ENCODE measurements at places on chromosomes 5 and 9.

DNA sequence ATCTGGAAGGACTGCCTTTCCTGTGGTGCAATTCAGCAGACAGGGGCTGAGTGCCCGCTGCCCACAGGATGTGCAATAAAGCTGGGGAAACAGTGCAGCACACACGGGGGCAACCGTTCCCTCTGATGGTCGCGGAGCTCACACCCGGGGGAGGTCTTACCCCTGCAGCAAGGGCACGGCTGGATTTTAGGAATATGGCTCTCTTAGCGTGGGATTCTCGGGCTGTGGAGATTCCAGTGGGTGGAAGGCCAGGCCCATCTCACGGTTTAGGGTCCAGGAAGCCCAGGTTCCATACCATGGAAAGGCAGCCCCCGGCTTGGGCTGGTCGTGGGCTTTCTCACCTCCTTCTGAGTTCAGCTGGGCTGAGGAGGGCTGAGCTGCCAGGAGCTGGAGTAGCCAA lies 244.1 kb downstream of the MED10 start:
- DNase-seq = no peak

DNA sequence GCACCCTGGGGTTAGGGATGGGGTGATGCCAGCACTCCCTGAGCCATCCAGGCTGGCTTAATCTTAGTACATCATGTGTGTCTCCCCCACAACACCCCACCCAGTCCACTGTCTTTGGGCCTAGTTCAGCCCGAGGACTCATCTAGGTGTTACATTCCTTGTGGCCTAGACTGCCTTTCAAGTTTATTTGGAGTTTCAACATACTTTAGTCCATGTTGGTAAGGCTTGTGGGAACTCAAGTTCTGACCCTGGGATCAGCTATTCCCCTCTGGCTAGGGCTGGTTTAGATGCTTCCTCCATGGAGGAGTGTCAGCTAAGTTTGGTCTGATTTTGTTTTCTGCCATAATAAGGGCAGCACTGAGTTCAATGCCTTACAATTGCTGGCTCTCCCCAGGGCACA lies 302.4 kb downstream of the SMARCA2 start:
- DNase-seq = no peak

DNA sequence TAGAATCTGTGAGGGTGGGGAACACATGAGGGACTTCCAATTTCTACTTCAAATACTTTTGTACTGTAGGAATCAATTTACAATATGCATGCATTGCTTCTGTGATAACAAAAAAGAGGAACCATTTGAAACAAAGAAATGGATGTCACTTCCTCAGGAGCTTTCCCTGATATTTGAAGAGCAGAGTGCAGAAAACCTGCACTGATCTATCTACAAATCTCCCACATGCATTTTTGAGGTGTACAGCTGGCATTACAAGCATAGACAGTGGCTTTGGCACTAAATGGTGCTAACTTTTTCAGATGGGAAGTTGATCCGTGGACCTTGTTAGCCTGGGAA lies 27.7 kb downstream of the YIPF5 start:
- DNase-seq = no peak

GRCh38 chr9:122777935-122778627 lies 10.7 kb upstream of the OR5C1 start:
- no peak for DNase-seq

DNA sequence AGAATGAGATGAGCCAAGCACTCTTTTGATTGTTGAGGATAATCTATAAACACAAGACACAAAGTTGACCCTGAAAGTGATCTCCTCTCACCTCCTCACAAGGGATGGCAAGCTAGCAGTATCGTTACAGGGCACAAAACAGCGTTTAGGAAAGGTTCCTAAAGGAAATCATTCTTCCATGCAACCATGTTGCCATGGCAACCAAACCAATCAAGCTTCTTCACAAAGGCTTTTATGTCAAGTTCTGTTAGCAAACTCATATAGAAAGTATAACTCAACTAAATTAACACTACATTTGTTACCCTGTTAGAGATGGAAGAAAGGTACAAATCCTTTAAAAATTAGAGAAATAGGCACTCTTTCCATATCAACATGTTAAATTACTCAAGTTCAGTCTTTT lies 1016.8 kb upstream of the DMAC1 start:
- no peak for DNase-seq

DNA sequence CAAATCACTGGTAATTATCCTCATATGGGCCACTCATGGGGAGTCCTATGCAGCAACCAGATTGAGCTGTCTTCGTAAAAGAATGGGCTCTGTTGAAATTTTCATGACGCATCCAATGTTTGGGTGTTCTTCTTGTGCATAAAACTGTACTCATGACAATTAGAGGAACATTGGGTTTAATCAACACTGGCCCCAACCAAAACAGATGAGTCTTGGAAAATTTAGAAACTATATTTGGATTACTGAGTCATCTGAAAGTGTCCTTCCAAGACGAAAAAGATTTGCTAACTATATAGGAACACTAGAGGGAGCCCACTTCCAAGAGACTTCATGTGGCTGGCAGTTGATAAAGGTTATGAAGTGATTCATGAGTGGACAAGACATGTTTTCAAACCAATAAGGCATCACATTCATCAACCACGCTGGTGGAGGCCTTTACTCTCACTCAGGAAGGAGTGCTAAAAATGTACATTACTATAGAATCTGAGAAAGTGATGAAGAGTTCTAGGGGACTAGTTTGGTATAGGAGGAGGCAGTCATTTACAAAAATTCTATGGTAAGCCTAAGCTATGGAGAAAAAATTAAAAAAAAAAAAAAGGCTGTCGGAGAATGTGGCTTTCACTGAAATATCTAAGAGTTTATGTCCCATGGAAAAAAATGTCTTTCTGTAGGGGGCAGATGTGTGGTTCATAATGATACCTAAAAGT lies 313.5 kb downstream of the PRDM9 start:
- DNase-seq = no peak

DNA sequence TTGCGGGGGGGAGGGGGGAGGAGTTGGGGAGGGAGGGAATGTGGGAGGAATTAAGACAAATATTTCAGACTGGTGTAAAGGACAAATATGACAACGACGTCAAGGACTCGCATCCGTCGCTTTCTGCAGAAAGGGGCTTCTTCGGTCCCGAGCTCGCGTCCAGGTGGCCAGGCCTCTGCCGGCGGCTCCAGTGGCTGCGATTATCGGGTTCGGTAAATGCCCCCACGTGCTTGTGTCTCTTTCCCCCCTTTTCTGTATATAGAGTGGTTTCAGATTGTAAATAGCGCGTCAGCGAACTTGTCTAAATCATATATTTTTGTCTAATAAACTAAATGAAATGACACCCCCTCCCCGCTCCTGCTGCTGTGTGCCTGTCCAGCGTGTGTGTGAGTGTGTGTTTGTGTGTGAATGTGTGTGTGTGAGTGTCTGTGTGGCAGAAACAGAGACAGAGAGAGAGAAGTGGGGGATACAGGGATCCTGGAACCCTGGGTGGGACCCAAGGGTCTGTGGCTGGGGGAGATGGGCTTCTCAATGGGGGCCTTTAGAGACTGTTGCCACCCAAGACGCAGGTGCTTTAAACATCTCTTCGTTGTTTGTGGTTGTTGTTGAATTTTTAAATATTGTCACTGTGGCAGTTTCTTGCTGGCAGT lies 5.6 kb downstream of the IRX1 start:
- DNase-seq = no peak

DNA sequence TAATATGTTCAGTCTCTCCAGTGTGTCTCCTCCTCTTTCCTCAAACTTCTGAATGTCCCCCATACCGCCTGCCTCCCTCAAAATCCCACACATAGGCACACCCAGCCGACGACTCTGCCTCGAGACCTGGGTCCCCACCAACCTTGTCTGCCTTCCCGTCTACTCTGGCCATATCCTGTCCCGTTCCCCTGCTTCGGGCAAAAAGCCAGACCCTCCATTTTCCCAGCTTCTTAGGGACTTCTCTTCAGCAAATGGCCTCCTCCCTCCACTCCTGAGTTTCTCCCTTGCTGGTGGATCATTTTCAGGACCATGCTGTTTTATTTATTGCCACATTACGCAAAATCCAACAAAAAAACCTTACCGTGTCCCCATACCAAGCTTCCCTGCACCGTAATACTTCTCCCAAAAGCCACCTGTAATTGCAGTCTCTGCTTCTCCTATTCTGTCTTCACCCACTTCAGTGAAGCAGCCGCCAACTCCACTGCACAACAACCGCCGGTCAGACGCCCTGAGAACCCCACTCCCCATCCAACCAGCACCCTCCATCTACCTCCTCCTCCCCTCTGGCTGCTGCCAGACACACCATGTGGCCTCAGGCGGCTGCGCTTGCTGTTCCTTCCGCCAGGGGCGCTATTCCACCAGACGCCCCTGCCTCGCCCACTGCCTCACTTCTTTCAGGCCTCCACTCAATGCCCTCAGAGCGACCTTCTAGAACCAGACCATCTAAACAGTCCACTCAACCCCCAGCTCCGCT lies 117.0 kb downstream of the TRPM6 start:
- DNase-seq = peak; percentile 67

DNA sequence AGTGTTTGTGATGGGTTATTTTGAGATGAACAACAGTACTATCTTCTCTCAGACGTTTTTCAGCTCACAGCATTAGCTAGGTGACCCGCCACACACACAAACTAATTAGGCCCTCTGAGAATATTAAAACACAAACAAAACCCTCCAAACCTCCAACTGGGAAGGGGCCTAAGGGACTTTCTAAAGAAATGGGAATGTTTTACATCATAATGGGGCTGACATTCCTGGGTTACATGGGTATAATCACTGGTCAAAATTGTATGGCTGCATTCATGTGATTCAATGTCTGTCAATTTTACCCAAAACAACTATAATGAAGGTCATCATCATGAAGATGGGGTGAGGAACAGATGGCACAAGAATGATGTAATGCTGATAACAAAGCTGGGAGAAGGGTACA lies 59.6 kb downstream of the SPTLC1 start:
- DNase-seq = no peak

- DNase-seq = no peak
Observed at GRCh38 chr5:107792940-107793339, 122.2 kb upstream of the EFNA5 start.

GRCh38 chr5:135222171-135222681 lies 176.8 kb downstream of the MACROH2A1 start:
- peak; percentile 37 for DNase-seq

DNA sequence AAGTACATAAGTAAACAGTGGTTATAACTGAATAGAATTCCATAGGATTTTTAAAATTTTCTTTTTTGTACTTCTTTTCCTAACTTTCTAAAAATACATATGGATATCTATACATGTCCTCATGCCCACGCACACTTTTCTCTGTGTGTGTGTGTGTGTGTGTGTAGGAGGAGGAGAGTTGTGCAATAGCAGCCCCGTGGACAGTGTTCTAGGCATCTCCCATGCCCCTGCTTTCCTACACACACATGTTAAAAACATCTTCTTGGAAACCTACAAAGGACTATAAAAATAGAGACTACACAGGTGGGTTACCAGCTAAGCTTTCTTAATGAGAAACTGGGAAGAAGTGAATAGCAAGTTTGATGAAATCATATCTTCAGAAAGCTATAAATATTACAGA lies 19.8 kb upstream of the HEXB start:
- DNase-seq = no peak

GRCh38 chr5:9545136-9545991 lies 511 bp downstream of the SEMA5A start:
- DNase-seq = peak; percentile 49

GRCh38 chr9:86304236-86304730 lies 21.9 kb upstream of the ISCA1 start:
- DNase-seq = no peak

DNA sequence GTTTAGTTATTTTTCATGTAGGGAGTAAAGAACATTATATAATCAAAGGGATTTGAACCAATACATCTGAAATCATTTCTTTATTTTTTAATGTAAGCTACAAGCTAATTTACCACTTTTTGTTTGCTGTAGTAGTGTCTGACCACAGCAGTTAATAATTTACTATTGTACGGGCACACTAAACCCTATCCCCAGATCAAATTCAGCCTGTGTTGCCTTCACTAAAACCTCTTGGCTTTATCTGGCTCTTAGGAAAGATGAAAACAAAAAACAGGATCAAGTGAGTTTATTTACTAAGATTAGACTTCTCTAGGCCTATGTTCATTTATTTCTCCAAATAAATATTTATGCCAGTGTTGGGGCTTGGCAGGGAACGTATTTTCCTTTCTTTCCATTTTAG lies 384.1 kb downstream of the EBF1 start:
- DNase-seq = no peak

DNA sequence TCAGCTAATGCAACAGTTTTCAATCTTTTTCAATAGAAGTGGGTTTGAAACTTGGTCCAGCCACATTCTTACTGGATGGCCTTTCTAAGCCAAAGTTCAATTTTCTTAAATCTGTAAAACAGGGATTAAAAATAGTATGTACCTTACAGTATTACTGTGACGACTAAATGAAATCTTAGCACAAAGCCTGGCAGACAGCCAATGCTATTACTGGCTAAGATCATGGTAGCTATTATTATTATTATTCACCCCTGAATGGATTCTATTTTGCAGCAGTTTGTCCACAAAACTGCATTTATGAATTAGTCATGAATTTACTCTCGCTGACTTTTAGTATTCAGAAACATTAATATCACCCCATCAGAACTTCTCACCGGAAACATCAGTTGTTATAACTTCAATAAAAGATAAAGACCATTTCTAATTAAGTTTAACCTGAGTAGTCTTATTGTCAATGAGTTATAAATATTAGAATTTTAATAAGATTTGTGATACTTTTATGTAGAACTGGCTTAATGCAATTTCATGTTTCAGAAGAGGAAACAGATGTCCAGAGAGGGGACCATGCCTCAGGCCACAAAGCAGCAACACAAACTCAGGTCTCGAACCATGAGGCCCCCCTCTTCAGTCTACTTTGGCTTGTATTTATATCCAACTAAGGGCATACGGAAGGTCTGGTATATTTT lies 468.2 kb downstream of the ARHGEF28 start:
- DNase-seq = no peak

DNA sequence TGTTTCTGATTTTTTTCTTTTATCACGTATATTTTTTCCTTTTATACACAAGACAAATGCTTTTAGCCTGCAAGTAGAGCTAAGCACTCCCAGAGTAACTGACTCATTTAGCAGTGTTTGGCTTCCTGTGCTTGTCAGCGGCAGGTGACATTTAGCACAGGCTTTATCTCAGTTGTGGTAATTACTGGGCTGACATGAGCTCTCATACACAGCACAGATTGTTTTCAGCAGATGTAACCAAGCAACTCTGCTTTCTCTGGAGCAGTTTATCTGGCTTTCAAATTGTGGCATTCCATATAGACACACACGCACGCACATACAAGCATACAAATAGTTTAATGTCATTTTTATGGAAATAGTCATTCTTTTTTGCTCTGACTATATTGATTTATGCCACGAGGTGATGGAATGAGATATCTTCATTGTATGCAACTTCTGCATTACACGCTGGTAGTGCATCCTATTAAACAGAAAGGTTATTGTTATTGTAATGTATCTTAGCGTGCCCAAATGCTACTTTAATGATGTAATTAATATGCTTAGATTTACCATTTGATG lies 379.0 kb upstream of the GRAMD2B start:
- DNase-seq = no peak

GRCh38 chr5:2487152-2487763 lies 264.2 kb downstream of the IRX2 start:
- no peak for DNase-seq

- no peak for DNase-seq
Observed at GRCh38 chr9:94584555-94584954, 9.1 kb downstream of the FBP2 start.

GRCh38 chr5:1842004-1842819 lies 40.5 kb downstream of the IRX4 start:
- DNase-seq = no peak

- DNase-seq = peak; percentile 73
Observed at GRCh38 chr9:84697509-84698114, 28.1 kb downstream of the NTRK2 start.

GRCh38 chr9:132583584-132584304 lies 1.3 kb downstream of the BARHL1 start:
- no peak for DNase-seq

- DNase-seq = no peak
Observed at GRCh38 chr9:136719195-136719880, 7.0 kb downstream of the DIPK1B start.
